ENCODE measurements at places on chromosomes 5 and 9.

DNA sequence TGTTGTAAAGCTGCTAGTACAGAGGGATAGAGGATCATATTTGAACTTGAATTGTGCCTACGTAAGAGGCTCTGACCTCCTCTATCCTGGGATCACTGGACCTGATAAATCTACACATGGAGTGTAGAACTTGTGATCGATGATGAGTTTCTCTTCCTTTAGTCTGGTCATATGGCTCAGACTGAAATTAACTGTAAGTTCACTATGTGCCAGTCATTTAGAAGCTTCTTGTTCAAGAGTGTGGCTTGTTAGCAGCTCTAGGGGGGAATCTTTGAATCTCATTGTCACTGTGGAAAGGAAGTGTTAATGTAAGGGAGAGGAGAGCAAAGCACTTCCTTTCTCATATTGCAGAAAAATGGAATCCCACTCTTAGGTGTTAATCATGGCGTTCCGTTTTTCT lies 12.1 kb downstream of the ZBTB34 start:
- no peak for DNase-seq

DNA sequence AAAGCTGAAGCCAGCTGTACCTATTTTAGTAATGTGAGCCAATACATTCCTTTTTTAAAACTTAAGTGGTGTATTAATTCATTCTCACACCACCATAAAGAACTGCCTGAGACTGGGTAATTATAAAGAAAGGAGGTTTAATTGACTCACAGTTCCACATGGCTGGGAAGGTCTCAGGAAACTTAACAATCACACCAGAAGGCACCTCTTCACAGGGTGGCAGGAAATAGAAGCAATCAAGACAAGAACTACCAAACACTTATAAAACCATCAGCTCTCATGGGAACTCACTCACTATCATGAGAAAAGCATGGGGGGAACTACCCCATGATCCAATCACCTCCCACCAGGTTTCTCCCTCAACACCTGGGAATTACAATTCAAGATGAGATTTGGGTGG lies 21.0 kb downstream of the ESM1 start:
- no peak for DNase-seq

DNA sequence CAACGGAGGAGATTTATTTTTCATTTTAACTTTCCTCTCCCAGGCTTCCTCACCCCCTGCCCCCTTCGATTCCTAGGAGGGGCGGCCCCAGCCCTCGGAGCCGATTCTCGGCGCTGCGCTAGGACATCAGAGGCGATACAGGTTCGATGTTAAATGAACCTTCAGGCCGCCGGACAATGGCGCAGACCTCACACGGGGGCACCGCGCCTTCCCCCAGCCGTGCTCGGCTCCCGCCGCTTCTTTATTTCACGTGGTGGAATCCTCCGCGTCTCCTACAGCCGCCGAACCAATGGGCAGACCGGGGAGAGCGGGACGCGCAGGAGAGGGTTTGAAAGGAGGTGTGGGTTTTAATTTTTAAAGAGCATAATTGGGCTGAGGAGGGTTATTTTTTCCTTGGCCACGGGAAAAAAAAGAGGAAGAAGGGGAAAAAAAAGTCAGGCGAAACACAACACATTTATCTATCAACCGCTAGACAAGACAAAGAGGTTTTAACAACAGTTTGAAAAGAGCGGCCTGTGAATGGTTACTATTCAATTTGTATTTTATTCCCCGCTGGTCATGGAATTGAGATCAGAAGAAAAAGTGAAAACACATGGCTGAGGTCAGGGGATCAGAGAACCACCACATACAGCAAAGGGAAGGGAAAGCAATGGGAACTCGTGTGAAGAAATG lies 126.8 kb downstream of the TMEM174 start:
- no peak for DNase-seq

DNA sequence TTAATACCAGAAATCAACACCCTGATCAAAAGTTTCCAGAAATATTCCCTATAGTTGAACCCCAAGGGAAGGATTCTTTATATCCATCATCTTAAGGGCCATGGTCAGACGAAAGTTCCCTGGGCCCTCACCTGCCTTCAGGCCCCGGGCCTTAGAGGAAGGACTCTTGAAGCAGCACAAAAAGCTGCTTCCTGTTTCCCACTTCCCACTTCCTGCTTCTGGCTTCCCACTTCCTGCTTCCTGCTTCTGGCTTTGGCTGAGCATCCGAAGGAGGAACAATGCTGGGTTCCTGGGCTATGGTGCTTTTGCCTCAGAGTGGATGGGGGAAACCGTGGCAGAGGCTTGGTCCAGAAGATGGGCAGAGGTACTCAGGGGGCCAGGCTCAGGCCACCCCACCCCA lies 25.8 kb upstream of the DAP start:
- no peak for DNase-seq

DNA sequence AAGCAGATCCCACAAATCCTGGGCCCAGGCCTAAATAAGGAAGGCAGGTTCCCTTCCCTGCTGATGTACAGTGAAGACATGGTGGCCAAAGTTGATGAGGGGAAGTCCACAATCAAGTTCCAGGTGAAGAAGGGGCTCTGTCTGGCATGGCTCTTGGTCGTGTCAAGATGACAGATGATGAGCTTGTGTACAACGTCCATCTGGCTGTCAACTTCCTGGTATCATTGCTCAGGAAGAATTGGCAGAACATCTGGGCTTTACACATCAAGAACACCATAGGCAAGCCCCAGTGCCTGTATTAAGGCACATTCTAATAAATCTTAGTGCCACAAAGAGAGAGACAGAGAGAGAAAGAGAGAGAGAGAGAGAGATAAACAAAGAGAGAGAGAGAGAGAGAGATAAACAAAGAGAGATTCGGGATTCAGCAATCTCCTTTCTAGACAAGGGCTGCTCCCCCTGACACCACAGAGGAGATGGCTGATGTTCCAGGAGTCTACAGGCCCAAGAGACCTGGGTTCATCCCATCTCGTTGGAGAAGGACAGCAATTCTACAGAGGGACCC lies 45.5 kb upstream of the HSPA9 start:
- no peak for DNase-seq

DNA sequence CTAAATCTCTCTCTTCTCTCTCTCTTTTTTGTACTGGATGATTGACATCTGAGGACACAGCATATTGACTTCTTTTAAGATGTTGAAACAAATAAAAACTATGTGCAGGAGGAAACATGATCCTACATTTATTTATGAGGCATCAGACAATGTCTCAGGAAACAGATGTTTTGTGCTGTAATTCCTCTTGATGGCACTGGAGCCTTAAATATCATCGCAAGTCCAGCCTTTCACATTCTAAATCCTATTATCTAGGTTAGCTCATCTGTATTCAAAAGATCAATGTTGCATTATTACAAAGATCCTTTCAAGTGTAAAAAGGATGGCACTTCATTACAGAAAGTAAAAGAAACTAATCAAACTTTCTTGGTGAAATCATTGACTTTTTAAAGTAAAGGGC lies 63.9 kb downstream of the MAT2B start:
- no peak for DNase-seq

- no peak for DNase-seq
Observed at GRCh38 chr9:123426406-123426805, 70.4 kb downstream of the CRB2 start.

DNA sequence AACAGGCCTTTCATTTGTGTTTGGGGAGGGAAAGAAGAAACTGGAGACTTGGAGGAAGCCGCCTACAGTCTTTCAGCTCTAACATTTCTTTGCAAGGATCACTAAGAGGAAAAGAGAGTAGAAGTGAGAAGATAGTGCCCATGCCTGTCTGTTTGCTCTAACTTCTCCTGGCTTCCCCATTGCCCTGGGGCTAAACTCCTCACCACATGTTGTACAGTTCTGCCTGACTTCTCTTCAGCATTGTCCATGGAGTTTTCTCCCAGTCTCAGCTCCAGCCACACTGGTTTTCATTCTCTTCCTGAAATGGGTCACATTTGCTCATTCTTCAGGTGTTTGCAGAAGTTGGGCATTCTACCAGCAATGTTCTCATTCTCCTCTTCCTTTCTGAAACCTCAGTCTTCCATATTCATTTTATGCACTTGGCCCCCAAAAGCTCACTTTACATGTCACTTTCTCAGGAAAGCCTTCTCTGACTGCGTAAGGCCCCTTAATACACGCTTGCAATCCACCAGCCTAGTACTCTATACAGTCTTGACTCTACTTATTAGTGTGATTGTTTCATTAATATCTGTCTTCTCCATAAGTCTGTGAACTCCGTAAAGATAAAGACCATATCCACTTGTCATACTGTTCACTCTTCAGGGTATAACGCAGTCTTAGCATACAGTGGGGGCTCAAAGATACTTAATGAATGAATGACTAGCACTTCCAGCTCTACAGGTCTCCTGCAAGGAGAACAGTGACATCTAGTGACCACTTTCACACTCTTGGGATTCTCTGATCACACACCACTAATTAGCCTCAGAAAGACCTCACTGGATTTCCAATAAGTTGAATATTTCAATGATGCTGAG lies 40.2 kb upstream of the TRIM32 start:
- no peak for DNase-seq

DNA sequence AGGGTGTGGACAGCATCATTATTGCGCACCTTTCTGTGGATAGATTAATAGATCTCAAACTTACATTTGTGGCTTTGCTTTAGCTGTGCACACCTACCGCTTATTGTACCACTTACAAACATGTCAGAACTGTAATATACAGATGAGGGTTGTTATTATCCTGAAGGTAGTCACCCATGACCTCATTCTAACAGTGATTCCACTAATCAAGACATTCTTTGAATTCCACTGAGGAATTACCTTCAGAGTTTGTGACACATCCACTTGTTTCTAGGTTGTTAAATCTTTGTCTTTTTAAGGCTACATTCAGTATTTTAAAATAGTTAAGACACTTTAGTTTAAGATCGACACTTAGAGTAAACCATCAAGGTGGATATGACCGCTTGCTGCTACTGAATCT lies 7.8 kb downstream of the KCNV2 start:
- no peak for DNase-seq

Data from psoas muscle (tissue), 8 donors.